ENCODE measurements at places on chromosomes 1 and 21. TPM values are rescaled to one million over a fixed set of nuclear protein-coding genes. Genes with fewer than 3 reads are reported as not detected.

GRCh38 chr1:24203404-24203803 is 16.3 kb upstream of the IFNLR1 start:
- no peak for DNase-seq

DNA sequence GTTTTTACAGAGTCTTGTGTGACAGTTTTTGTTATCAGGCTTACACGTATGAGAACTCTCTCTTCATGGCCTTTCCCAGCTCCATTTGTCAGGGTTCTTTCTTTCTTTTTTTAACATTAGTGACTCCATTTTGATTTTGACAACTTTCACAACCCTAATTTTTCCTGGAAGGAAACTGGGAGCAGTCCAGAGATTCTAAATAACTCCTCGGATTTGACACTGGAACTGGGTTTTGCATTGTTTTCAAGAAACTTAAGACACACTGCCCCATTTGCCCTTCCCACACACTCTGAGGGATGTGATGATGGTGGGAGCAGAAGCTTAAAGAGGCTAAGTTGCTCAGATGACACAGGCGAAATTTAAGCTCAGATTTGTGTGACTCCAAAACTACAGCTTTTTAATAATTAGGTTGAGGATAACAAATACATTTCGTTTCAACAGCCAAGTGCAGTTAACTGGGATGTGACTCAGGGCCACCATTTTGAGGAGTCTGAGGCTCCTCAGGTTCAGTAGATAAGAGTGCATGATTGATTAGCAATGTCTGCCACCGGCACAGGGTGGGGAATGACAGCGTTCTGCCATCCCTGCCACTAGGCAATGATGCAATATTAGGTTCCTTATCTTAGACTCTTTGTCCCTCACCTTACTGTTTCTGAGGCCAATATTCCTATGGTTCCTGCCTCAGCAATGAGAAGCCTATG is 95.1 kb upstream of the ATP1A1 start:
- DNase-seq, result no peak

GRCh38 chr1:84973498-84974334 is 23.2 kb downstream of the MCOLN2 start:
- no peak for DNase-seq

- DNase-seq, result no peak
These were observed 83.8 kb downstream of the NIBAN1 start for GRCh38 chr1:184890539-184890973.

- no peak for DNase-seq
These were observed 4.9 kb upstream of the OMA1 start for GRCh38 chr1:58551186-58552140.

- DNase-seq, result no peak
These were observed 1064.4 kb downstream of the NCAM2 start for GRCh38 chr21:22062472-22063139.

DNA sequence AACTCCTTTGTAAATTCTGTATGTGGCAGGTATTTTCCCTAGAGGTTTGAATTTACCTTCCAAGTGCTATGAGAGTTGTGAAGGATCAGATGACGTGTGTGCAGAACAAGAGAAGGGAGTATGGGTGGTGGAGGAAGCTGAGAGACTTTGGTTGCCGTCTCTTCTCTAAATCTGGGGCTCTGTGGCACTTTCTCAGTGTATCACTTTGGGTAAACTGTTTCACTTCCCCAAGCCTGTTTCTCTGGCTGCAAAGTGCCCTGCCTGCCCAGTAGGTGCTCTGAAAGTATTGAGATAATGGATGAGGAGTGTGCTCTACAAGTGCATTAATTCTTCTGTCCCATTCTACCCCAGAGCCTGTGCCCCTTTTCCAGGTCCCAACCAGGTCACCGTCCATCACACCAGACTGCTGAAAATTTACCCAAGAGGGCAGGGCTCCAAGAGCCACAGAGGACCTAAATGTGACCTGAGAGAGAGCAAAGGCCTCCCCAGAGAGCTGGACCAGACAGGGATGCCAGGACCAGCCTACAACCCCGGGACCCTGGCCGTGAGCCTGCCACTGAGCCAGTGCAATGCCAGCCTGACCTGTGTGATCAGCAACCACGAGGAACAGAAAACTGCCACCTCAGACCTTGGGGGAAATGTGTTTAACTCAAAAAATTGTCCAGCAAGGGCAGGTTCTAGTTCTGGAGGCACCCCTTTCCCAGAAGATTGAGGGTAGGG is 131.6 kb upstream of the ETV3 start:
- no peak for DNase-seq

- no peak for DNase-seq
These were observed 217.6 kb downstream of the SDCCAG8 start for GRCh38 chr1:243473227-243474135.

- DNase-seq, result no peak
These were observed 808 bp downstream of the MAP3K21 start for GRCh38 chr1:233328142-233328921.

DNA sequence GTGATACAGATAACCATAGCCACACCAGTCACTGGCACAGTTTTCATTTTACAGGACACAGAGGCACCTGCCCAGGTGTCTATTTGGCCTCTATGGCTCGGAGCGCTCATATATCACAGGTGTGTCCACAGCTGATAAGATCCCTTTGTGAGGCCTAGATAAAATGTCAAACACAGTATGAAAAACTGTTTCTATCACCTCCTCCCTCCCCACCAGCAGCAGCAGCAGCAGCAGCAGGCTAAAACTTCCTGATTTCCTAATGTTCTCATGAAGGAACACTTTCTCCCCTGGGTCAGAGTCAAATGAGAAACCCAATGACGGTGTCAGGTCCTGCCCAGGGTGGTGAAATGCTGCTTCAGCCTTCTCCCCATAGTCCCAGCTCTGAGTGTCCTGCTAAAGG is 24.4 kb downstream of the ELAPOR1 start:
- DNase-seq, result no peak

- no peak for DNase-seq
These were observed 33.3 kb upstream of the ERG start for GRCh38 chr21:38531591-38531990.

DNA sequence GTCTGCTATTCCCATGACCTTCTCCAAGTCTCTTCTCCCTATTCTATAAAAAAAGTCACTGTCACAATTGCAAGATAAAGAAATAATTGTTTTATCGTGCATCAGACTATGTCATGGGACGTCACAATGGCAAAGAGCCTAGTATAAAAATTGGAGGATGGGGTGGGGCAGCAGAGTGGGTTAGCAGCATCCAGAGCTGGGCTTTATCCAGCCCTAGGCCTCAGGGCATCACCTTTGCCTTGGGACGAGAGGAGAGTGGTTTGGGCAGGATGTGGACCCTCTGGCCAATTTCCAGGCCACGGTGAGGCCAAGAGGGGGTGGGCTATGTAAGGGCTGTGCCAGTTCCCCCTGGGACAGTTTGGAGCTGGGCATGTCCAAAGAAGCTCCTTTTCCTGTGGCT is 25.7 kb downstream of the WNT4 start:
- DNase-seq, result no peak

GRCh38 chr1:59690171-59690930 is 124.4 kb upstream of the HOOK1 start:
- no peak for DNase-seq

- no peak for DNase-seq
These were observed 17.2 kb downstream of the HENMT1 start for GRCh38 chr1:108643492-108644335.

GRCh38 chr1:113103048-113103447 is 30.1 kb downstream of the LRIG2 start:
- DNase-seq, result no peak

DNA sequence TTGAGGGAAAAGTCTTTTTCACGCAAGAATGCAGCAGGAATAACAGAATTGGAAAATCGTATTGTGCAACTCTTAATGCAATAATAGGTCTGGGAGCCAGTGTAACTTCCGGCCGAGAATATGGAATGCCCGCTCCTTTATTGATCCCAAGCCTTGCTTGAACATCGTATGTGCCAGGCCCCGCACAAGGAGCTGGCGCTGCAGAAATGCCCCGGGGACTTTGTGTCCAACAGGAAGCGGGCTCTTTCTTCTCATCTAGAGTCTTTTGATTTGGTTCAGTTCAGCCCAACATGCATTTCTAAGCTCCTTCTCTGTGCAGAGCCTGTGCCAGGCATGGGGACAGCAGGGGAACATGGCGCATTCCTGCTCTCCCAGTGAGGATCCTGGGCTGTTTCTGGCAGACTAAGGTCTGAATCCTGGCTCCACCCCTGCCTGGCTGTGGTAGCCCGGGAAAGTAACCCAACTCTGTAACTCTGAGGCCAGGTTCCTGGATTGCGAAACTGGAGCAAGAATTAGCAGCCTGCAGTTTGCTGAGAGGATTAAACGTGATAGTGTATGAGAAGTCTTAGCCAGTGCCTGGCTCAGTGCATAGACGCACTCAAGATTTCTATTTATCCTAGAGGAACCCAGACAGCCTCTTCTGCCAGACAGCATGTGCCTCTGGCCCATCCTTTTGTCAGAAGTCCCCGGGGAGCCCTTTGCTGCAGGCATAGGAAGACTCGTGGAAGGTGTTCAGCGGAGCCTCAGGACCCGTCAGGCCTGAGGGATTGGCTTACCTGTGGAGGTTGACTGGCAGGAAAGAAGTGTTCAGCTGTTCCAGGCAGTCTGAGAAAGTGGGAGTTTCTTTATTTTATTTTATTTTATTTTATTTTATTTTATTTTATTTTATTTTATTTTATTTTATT is 987 bp upstream of the CDCP2 start:
- DNase-seq, result no peak

- DNase-seq, result no peak
These were observed 110.8 kb downstream of the LACTBL1 start for GRCh38 chr1:22861764-22862440.

GRCh38 chr1:243748706-243749283 is 101.2 kb downstream of the AKT3 start:
- no peak for DNase-seq

- no peak for DNase-seq
These were observed 38.3 kb downstream of the CEP170 start for GRCh38 chr1:243216741-243217140.

- DNase-seq, result no peak
These were observed 11.8 kb downstream of the HTR6 start for GRCh38 chr1:19676438-19676922.

DNA sequence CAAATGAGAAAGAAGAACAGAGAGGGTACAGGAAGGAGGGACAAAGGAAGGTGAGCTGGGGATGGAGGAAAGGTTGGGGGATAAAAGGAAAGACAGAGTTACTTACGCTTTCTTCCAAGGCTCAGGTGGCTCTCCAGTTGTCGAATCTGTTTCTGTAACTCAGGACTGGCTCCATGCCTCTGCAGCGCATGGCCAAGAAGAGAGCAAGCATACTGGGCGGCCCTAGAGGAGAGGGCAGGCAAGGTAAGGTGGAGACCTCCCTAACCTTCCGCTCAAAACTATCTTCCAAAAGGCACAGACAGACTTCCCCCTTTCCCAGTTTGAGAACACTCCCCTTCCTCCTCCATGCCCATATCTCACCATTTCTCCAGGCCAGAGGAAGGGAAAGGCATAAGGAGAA is 922 bp downstream of the PEX11B start:
- DNase-seq, result no peak

DNA sequence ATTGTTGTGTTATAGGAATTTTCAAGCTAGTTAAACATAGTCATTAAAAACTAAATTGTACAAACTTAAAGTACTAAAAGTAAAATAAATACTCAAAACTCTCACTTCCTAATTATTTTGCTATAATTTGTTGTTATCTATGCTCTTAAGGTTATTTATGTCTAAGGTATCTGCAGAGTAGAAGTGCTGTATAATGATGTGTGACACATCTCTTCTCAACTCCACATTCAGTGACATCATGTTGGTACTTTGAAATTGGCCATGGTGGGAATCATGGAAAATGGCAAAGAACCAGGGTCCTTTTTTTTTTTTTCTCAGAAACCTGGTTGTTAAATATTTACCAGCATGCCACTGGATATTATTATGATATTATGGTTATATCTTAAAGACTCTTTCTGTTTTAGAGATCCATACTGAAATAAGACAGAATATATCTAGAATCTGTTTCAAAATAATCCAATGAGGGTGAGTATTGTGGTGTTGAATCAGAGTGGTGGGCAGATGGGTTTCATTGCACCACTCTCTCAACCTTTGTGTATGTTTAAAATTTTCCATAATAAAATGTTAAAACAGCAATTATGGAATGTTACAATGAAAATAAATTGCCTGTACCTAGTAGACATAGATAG is 22.4 kb downstream of the LRRC8B start:
- no peak for DNase-seq

GRCh38 chr1:232267092-232267836 is 362.7 kb downstream of the SIPA1L2 start:
- DNase-seq, result no peak

- no peak for DNase-seq
These were observed 838.5 kb downstream of the USP25 start for GRCh38 chr21:16568244-16568643.

GRCh38 chr1:90712153-90712856 is 4.8 kb downstream of the BARHL2 start:
- DNase-seq, result no peak

The KRTAP21-2 gene
- total RNA-seq, result not detected

The BARHL2 gene
- total RNA-seq, result not detected

The AUNIP gene
- total RNA-seq, result not detected

The KCNE2 gene
- total RNA-seq, result not detected

The CRYBG2 gene
- not detected for total RNA-seq

The KCNQ4 gene
- 1.6 TPM for total RNA-seq

The HSF2BP gene
- total RNA-seq, result 1.6 TPM

The COL6A1 gene
- 591 TPM for total RNA-seq

The HSD3B2 gene
- 0.63 TPM for total RNA-seq

The COL9A2 gene
- total RNA-seq, result 1.6 TPM

The RGS8 gene
- total RNA-seq, result 0.84 TPM
